ENCODE measurements at places on chromosomes 5 and 9.

- no peak for DNase-seq
These were observed 271.6 kb upstream of the TRPM3 start for GRCh38 chr9:71393005-71393404.

- no peak for DNase-seq
These were observed 803 bp downstream of the C9orf152 start for GRCh38 chr9:110207071-110207641.

- no peak for DNase-seq
These were observed 454.3 kb downstream of the KDM4C start for GRCh38 chr9:7212101-7212500.

GRCh38 chr5:96942911-96943310, 7.0 kb downstream of the LNPEP start:
- DNase-seq = no peak

- DNase-seq = no peak
These were observed 29.7 kb downstream of the CNTFR start for GRCh38 chr9:34559624-34560455.

- DNase-seq = no peak
These were observed 104.6 kb upstream of the TNFAIP8 start for GRCh38 chr5:119250946-119251901.

DNA sequence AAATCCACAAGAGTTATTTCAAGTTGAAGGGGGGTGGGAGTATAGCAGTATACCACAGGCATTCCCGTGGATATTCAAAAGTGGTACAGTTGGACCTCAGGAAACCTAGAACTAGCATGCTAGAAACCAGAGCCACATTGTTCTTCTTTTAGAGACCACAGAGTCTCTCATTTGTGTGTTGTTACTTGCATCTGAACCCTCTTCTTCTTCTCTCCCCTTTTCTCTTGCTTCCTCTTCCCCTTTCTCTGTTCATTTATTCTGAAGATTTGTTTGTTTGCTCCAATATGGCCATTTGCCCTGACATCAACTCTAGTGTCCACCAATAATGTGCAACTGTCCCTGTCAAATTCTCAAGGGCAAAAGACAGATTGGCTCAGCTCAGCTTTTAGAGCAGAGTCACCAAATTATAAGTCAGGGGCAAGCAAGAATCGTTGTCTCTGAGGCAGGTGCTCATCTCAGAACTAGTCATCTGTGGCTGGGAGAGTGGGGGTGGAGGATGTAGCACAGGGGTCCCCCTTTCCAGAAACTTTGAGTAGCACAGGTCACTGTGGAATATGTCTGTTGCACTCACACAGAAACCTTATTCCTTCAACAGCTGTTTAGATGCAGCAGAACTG, 321.1 kb downstream of the ARRDC3 start:
- DNase-seq = no peak

GRCh38 chr9:17624571-17624970, 45.7 kb downstream of the SH3GL2 start:
- no peak for DNase-seq

DNA sequence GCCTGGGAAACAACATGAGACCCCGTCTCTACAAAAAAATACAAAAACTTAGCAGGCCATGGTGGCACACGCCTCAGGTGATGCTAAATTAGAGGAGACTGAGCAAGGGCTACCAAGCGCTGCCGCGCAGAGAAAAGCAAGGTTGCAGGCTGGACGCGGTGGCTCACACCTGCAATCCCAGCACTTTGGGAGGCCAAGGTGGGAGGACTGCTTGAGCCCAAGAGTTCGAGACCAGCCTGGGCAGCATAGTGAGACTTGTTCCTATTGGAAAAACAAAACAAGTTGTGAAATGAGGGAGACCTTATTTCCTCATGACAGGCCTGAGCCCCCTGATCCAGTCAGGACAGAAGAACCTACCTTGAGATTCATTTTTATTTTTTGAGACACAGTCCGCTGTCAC, 11.5 kb downstream of the RNF44 start:
- DNase-seq = no peak

DNA sequence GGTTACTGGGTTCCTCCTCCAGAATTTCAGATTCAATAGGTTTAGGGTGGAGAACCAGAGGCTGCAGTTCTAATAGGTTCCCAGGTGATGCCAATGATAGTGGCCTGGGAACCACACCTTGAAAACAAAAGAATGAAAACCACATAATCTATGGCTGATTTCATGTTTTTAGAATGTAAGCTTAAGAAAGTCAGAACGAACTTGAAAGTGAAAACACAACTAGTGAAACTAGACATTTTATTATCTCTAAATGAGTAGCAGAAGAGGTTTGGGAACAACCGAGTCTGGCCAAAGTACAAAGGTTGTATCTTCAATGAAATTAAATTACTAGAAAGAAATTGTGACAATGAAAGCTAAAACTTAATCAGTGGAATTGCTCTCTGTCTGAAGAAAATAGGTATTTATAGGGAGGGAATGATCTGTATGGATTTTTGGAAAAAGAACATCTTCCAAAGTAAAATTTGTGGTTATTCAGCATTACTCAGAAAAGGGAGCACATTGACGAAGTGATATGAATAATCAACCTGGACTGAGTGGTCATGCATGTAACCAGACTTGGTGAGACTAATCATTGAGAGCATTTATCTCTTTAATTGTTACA, 24.9 kb upstream of the CEP120 start:
- DNase-seq = no peak

DNA sequence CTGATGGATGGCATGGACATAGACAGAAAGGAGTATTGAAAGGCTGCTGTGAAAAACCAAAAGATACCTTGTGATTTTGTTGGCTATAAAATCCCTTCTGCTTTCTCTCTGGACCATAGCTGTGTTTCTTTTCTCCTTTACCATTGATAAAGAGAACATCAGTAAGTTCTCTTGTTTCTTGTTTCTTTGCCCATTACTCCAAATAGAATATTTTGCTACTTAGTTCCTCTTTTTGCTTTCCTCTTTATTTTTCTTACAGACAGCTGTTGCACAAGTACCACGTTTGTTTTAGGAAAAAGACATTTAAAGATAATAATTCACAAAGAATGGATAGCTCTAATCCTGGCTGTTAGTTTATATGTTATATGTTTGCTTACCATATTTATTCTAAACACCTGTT, 1129.2 kb downstream of the DTWD2 start:
- DNase-seq = no peak

DNA sequence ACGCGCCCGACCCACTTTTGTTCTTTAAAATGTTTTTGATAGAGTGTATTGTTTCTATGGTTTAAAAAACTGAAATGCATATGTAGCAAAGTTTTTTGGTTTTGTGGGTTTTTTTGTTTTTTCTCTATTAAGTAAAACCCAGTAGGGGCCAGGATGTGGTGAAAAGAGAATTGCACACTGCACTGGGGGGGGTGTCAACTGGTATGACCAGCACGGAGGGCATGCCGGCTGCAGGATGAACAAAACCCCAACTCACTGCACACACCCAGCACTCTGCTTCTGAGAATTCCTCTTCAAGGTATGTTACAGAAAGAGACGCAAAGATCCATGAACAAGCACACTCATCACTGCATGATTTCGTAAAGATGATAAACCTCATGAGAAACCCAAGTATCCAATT, 75.0 kb downstream of the STK10 start:
- DNase-seq = peak; percentile 90

DNA sequence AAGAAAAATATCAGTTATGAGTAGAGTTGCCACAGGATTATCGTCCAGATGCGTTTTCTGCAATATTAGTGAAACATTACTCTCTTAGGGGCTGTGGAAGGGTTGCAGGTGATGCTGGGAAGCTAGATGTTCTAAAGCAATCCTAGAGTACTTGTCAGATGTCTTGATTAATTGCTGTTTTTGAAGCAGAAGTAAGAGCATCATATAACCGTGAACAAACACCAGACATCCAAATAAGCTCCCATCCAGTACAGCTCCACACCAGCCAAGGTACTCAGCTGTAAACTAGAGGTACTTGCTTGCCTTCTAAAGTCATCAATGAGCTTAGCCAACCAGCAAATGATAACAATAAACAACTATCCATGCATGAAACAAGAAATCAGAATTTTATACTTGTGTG, 131.1 kb downstream of the ST8SIA4 start:
- no peak for DNase-seq

GRCh38 chr5:152397581-152397980, 7.5 kb downstream of the NMUR2 start:
- DNase-seq = no peak

DNA sequence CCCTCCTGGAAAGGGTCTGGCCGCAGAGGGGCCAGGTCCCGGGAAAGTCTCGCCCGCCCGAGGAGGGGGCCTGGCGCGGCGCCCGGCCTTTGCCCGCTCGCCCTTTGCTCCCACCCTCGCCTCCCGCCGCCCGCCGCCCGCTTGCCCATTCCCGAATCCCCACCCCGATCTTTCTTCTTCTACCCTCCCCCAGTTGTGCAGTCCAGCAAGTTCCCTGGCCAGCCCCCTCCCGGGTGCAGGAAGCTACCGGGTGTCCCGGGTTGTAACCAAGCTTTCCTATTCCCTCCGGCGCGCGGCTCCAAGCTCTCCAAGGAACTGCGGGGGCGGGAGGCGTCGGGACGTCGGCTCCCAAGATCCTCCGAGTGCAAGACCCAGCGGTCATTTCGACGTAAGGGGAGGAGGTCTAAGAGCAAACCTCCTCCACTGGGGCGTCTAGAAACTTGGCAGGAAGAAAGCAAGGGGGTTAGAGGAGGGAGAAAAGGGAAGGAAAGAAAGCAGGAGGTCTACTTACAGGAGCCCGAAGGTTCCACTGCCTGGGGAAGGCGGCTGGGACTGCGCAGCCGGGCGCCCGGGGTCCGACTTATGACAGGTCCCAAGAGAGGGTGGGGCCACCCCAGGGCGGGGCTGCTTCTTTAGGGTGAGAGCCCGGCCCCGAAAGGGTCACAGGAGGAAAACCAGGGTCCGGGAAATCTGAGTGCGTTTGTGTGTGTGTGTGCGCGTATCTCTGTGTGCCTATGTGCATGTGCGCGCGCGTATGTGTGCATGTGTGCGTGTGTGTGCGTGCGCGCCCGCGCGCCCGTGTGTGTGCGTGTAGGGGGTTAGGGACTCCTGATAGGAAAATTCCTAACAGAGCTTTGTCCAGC, at the start of gene PTGR1:
Gene PTGR1, minus strand, starts transcription at position 556 of the 863 bp plus-strand sequence. CDS start 2,225 bp downstream, outside the sequence.
- peak; percentile 39 for DNase-seq

- DNase-seq = no peak
These were observed 202.5 kb downstream of the GDNF start for GRCh38 chr5:37637165-37637845.

DNA sequence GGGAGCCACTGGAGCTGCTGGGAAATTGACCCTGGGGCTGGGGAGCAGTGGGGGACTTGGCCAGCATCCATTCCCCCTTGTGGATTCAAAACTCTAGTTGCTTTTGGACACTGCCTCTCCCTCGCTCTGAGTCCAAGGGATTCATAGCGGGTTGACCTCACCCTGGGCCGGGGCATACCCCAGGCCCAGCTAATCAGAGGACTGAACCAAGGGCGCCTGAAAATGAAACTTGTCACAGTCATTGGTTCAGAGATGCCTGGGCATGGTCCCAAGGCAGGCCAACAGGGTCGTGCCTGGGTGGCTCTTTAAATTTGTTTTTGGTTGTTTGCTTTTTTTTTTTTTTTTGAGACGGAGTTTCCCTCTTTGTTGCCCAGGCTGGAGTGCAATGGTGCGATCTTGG, 22.6 kb downstream of the STK10 start:
- DNase-seq = no peak

- no peak for DNase-seq
These were observed 968 bp downstream of the NKD2 start for GRCh38 chr5:1009359-1010180.

DNA sequence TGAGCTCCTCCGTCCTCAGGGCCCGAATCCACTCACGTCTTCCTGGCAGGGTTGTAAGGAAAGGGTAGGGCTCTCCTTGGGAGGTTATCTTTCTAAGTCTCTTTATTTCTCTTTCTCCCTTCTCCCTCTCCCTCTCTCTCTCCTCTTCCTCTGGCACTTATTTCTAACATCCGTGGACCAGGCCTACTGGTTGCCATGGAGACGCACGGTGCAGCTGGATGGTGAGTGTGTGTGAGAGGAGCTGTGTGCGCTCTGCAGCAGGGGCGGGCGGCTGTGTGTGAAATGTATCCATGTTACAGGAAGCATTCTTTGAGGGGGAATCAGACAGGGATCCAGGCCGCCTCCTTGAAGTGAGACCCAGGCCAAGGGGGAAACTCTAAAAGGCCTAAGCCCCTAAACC, 32.2 kb downstream of the PCDH1 start:
- DNase-seq = no peak

DNA sequence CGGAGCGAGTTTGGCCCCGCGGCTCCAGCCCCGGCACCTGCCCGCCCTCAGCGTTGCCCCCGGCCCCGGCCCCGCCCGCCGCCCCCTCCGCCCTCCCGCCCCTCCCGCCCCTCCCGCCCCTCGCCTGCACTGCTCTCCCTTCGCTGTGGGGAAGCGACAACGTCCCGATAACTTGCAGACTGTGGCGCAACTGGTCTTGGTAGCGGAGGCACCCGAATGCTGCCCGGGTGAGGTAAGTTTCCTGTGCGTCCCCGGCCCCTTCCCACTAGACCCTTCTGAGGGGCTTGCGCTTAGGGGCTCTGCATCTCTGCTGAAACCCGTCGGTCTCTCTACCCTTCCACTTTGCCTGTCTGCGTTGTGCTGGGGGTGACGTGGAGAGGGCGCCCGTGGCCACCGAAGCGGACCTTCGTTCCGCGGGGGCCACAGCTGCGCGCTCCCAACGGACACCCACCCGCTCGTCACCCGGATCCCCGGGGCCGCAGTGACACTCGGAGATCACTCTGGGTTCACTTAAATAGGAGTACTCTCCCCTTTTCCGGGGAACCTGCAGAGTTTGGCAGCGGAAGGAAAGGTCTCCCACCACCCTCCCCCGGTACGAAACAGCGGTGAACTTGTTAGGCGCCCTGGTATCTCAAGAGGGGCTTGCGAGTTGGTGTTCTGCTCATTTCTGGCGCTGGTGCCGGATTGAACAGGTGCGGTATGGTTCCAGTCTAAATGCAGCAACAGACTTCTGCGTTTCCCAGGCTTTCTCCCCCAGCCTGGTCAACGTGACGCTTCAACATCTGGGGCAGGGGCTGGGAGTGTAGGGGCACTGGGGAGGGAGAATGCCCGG, 707 bp downstream of the PIP5K1B start:
- no peak for DNase-seq

DNA sequence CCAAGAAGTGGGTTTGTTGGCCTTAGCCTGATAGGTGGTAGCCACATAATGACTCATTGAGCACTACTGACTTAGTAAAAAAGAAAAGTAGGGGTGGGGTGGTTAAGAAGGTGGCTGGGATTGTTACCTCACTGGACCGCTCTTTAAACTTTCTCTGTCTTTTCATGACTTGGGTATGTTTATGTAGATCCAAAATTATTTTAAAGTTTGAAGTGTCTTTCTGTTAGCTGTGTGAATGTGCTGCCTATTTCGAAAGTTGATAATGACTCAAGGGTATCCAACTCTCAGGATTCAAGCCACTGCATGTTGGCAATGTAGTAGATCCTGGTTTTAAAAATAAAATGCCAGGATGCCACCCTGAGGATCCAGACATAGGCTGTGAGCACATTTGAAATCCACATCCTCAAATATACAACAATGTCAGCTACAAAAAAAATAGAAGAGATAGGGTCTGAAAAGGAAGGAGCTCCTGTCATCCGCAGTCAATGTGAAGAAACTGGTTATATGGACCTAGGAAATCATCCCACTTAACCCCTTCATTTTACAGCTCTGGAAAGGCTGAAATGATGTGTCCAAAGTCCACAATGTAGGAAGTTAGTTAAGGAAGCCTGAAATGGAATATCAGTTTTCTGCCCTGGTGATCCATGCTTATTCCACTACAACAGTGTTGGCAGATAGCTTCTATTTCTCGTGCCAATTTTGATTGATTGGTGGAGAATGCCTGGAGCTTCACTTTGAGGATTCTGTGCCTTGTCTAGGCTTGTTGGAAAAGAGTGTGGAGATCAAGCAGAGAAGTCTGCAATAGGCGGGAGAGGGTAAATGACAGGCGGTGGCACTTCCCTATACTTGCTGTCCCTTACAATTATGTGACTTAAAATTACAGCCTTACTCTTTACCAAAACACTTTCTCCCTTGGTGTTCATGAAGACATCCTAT, 23.4 kb downstream of the ZNF462 start:
- DNase-seq = no peak

Data from CD4-positive, alpha-beta memory T cell (primary cell).